ENCODE measurements at places on chromosomes 2 and 18.

DNA sequence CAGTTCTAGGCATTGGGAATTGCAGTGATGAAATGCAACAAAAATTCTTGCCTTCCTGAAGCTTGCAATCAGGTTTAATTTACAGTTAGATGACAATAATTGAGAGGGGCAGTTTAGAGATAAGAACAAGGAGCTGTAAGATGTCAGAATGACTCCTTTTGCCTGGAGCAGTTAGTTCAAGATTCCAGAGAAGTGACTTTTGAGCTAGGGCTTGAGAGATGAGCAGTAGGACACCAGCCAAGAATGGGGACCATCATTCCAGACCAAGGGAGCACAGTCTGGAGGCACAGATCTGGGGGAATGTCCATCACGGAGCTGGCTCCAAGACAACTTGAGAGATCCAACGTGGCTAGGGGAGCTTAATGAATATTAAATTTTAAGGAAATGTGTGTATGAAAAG is 26.8 kb downstream of the CACNB4 start:
- no peak for DNase-seq

- no peak for DNase-seq
These were observed 7.4 kb downstream of the TWIST2 start for GRCh38 chr2:238855299-238855698.

DNA sequence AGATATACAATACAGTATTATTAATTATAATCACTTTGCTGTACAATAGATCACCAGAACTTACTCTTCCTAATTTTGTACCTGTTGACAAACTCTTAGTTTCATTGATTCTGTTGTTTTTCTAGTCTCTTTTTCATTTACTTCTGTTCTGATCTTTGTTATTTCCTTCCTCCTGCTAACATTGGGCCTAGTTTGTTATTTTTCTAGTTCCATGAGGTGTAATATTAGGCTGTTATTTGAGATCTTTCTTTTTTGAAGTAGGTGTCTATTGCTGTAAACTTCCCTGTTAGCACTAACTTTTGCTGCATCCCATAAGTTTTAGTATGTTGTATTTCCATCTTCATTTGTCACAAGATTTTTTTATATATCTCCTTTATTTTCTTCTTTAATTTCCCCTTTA is 55.1 kb downstream of the LIMS1 start:
- no peak for DNase-seq

GRCh38 chr2:197869501-197870111 is 65.2 kb downstream of the PLCL1 start:
- DNase-seq = no peak

- DNase-seq = no peak
These were observed 315.7 kb downstream of the GBX2 start for GRCh38 chr2:235852526-235852920.

DNA sequence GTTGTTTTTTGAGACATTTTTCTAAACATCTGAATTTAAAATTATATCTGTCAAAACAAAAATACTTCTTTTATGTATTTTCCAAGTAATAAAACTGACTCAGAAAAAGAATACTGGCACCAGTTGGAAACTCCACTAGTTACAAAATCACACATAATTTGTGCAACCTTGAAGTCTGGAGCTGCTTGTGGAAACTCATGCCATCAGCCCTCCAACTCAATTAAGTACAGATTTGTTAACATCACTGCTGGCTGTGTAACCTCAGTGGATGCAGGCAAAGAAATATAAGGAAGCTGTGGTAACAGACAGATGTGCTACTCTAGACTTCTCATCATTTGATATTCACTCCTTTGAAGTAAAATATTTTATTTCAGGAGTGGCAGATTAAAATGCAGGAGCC is 30.0 kb upstream of the RAPH1 start:
- DNase-seq = no peak

DNA sequence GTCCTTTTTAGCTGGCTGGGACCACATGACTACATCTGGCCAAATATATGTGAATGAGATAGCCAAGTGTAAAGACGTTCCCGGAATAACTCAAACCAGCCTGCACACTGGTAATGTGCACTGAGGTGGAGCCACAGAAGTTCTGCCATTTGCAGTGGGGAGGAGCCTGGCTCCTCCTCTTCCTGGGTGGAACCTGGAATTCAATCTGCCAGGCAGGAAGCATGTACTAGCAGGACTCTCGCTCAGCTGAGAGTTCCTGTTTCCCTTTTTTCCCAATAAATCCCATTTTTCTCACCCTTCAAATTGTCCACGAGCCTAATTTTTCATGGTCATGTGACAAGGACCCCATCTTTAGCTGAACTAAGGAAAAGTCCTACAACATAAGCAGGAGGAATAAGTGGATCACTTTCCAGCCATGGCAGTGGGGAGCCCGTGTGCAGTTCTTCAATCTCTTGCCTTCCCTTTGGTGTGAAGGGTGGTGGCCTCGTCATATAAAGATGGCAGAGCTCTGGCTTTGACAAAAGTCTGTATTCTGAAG is 183.2 kb downstream of the UXS1 start:
- no peak for DNase-seq
